T-helper 2 cell treated with Interferon-gamma antibody and Interleukin-4, amounts not matched to agents 100 ng/mL and 5 ng/mL, for 36 hours (primary cell): ENCODE measurements at places on chromosomes 5 and 9. TPM values are rescaled to one million over a fixed set of nuclear protein-coding genes. Genes with fewer than 3 reads are reported as not detected.

LCN2 gene
- total RNA-seq = not detected in 2 replicates

SPATA31D4 gene
- not detected in 2 replicates for total RNA-seq

MEF2C gene
- 0.02 and 0.25 TPM in 2 replicates for total RNA-seq

LCN10 gene
- total RNA-seq = 0.34 TPM in 1 of 2 replicates, not detected in the other

DTWD2 gene
- total RNA-seq = 2.8 and 3.0 TPM in 2 replicates

NR2F1-AS1 gene
- total RNA-seq = not detected in 2 replicates

TEX48 gene
- total RNA-seq = 0.30 TPM in 1 of 2 replicates, not detected in the other

NR6A1 gene
- total RNA-seq = 0.25 and 0.50 TPM in 2 replicates

GTF3C5 gene
- total RNA-seq = 79.1 and 79.2 TPM in 2 replicates

SNX30 gene
- 4.0 and 4.1 TPM in 2 replicates for total RNA-seq

TLX3 gene
- total RNA-seq = not detected in 2 replicates

SH2D3C gene
- total RNA-seq = 57.6 and 58.4 TPM in 2 replicates

NDST1 gene
- 0.36 and 0.41 TPM in 2 replicates for total RNA-seq

MTAP gene
- 63.7 and 64.4 TPM in 2 replicates for total RNA-seq

GRIA1 gene
- total RNA-seq = not detected in 2 replicates

TMEM174 gene
- total RNA-seq = not detected in 2 replicates

SH3GL2 gene
- total RNA-seq = not detected in 2 replicates

OR1L6 gene
- not detected in 2 replicates for total RNA-seq
